ENCODE measurements at places on chromosomes 3 and 15.

DNA sequence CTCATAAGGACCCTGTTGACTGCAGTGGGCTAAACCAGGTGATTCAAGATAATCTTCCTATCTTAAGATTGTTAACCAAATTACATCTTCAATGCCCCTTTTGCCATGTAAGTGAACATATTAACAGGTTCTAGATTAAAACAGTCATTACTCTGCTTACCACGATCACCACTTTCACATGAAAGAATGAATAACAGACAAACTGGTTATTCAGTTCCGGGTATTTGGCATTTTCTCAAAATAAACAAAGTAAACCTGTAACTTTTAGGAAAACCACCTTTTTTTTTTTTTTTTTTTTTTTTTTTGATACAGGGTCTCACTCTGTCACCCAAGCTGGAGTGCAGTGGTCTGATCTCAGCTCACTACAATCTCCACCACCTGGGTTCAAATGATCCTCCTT, 131.2 kb downstream of the IMPG2 start:
- DNase-seq, result no peak

DNA sequence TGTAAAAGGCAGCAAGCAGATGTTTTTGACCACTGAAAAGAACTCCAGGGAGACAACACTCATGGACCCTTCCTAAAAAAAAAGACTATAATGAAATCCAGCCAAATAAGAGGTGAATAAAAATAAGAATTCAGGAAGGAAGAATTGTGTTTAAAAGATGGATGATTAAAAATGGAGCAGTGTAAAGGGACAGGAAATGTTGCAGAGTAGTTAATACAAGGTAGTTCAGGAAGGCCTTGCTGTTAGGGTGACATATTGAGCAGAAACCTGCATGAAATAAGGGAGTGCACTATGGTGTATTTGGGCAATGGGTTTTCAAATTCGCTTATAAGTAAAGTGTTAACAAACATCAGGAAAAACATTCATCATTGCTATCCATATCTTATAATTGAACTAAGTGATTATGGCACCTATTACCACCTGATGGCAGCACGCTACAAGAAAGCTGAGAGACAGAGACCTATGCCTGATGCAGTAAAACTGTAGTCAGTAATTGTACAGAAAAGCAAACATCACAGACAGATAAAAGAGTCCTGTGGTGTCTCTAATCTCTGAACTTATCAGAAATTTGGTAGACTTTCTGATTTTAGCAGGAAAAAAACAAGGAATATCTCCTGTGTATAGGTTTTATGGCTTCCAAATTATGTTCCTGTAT, 5.8 kb upstream of the DBR1 start:
- peak; percentile 53 for DNase-seq

GRCh38 chr3:133588784-133589465, 15.4 kb downstream of the CDV3 start:
- DNase-seq, result no peak

DNA sequence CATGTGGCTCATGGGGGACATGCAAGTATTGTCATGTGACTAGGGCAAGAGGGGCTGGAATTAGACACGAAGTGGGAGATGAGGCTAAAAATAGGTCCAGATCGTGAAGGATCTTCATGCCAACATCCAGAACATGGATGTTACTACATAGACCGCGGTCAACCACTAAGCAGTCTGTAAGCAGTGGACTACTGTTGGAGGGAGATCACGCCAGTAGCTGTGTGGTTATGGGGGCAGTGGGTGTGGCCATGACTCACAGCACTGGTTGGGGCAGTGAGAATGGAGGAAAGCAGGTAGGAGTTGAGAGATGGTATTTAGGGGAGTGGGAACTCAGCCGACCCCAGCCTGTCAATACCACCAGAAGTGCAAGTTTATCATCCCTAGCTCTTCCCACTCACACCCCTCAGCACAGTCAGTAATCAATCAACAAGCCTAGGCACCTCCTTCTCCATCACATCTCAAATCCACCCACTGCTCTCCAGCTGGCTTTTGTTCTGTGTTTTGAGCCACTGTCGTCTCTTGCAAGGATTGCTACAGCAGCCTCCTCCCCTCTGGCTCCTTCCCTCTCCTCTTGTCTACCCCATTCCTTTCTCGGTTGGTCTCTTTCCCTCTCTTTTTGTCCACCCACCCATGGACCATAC, 107.2 kb upstream of the ABHD17C start:
- DNase-seq, result no peak

GRCh38 chr3:93861017-93861416, 112.7 kb downstream of the PROS1 start:
- no peak for DNase-seq

- DNase-seq, result no peak
Observed at GRCh38 chr3:152356870-152357276, 88.1 kb downstream of the MBNL1 start.

- DNase-seq, result no peak
Observed at GRCh38 chr15:80202016-80202315, 49.2 kb downstream of the FAH start.

DNA sequence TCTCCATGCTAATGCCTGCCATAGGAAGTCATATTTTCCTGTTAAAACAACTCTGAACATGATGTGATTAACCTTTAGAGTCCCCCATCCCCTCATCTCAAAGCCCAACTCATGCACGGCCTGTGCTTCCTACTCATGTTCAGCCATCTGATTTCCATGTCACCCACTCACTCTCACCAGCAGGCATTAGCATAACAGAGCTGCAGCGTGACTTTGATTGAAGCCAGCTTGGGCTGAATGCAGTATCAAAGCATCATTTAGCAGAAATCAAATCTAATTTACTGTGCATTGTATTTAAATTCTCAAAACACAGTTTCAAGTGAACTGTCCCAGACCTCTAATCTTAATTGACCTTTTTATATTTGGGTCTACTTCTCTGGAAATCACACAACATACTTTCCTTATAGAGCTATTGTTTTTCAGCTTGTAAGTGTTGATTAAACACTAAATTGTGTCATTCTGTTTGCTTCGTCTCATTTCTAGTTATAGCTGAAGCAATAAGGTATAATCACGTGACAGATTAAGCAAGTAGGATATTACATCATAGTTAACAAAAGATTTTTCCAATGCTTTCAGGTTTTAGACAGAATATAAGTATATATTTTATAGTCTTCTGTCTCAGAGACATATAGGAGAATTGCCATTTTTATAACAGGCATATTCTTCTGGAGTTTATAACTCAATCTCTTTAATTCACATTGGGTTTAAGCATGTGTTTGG, 501.5 kb downstream of the ROBO2 start:
- DNase-seq, result no peak

DNA sequence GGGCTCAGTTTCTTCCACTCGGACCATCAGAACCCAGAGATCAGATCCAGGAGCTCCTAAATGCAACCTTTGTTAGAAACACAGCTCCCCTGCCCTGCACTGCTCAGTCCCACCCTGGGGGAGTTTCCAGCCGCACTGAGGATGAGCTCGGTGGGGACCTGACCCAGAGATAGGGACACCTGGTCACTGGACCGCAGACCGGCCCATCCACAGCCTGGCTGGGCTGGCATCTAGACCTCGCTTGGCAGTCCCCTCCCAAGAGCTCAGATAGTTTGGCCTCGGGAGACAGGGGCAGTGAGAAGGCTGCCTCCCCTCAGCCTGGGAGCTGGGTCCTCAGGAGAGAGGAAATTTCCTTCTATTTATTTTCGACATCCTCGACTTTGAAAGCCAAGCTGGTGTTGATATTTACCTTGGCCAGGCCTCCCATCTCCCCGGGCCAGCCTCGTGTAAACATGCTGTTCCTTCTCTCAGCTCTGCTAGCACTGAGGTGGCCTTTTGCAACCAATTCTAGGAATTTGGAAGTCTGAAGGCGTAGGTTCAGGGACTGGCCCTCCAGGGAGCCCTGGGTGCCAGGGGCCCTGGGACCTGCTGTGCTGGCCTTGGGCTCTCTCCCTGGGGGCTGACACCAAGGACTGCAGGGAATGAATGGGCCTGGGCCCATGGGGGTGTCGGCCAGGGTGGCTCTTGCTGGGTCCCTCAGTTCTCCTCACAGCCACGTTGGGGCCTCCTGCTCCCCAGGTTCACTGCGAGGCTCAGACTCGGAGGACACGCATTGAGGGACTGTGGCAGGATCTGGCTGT, 90.1 kb downstream of the VGLL4 start:
- DNase-seq, result no peak

GRCh38 chr3:196650740-196651311, 11.3 kb downstream of the NRROS start:
- DNase-seq, result peak; percentile 45

- DNase-seq, result no peak
Observed at GRCh38 chr3:160986069-160986468, 119.1 kb downstream of the B3GALNT1 start.

- DNase-seq, result no peak
Observed at GRCh38 chr3:152318512-152318911, 49.8 kb downstream of the MBNL1 start.

DNA sequence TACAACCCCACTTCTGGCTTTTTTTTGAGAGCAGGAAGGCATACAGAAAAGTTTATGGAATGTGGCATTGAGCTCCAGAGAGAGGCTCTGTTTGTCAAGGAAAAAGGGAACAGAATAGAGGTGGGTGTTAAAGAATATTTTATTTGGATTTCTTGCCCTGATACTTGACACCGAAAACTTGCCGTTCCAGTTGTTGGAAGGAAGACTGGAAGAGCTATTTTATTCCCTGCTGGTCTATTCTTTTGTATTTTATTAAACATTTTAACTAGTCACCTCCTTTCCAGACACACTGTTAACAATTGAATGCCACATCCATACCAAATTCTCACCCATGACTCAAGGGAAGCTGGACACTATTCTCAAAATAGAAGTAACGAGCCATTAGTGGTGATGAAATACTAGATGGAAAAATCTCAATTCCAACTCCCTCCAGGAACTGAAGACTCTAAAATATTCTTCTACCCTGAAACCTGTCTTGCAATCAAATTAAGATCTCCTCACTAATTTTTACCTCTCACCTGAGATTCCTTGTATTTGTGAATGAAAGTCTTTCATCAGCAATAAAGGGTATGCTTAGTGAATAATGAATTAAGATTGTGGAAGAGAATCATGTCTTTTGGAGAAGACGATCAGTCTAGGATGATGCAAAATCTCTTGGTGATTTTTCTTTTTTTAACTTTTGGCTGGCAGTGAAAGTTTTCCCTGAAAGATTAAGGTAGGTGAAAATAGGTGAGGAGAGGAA, 28.5 kb downstream of the GREM1 start:
- DNase-seq, result no peak
